ENCODE measurements at places on chromosomes 5 and 9.
A peak's percentile ranks its signal among the peaks of the same experiment; 100 is the strongest.

GRCh38 chr5:168408561-168409305, 77.5 kb upstream of the RARS1 start:
- H3K4me1 ChIP-seq: no peaks in the 10 kb centered on the region
- H3K36me3 ChIP-seq: no peaks in the 10 kb centered on the region
- H3K27ac ChIP-seq: no peak overlapping the region
- no peak for DNase-seq
- H3K4me3 ChIP-seq: no peak overlapping the region
- H3K27me3 ChIP-seq: no peaks in the 10 kb centered on the region

DNA sequence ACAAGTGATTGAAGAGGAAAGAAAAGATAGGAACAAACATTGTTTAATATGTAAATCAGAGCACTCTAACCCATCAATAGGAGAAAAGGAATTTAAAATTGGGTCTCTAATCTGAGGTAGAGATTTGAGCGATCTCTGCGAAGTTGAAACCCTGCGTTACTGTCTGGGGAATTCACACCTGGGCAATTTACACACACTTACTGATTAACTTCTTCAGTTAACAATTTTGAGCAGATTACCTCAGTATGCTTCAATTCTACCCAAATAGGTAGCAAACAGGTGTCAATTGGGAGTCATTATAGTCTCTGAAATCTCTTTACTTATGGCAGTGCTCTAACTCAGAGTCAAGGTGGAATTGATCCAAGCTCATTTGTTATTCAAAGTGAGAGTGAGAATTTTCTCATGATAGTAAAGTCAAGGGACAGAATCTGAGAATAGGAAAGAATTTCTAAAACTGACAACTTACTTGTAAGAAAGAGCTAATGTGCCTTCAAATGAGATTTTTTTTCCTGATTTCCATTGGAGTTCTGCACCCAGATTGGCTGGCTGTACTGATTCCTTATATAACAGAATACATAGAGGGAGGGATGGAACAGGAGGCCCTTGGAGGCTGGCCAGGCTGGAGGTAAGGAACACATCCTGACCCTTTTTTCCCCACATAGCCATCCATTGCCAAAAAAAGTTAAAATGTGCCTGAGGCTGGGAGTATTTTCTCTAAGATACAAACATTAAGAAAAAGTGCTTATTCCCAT, 27.1 kb upstream of the IFNA14 start:
- H3K27me3 ChIP-seq: no peaks in the 10 kb centered on the region
- H3K27ac ChIP-seq: no peak overlapping the region
- H3K36me3 ChIP-seq: no peaks in the 10 kb centered on the region
- no peak for DNase-seq
- H3K4me1 ChIP-seq: no peaks in the 10 kb centered on the region

DNA sequence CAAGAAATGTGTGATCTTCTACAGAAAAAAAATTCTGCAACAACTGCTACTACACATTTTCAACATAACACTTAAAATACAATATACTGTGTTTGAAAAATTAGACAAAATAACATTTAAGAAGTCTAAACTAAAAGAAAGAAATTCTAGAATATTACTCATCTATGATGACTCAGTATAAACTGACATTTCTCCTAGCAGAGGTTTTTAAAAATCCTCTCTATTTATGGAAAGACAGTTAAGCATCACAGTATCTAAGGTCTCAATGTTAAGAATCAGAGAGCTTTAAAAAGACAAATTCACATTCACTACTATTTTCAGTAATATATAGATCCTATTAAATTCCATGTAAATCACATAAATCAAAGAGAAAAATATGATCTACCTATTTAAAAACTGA, 61.3 kb downstream of the NR2F1-AS1 start:
- no peaks in the 10 kb centered on the region for H3K36me3 ChIP-seq
- H3K4me1 ChIP-seq: no peaks in the 10 kb centered on the region
- H3K27ac ChIP-seq: no peak overlapping the region
- DNase-seq: no peak

DNA sequence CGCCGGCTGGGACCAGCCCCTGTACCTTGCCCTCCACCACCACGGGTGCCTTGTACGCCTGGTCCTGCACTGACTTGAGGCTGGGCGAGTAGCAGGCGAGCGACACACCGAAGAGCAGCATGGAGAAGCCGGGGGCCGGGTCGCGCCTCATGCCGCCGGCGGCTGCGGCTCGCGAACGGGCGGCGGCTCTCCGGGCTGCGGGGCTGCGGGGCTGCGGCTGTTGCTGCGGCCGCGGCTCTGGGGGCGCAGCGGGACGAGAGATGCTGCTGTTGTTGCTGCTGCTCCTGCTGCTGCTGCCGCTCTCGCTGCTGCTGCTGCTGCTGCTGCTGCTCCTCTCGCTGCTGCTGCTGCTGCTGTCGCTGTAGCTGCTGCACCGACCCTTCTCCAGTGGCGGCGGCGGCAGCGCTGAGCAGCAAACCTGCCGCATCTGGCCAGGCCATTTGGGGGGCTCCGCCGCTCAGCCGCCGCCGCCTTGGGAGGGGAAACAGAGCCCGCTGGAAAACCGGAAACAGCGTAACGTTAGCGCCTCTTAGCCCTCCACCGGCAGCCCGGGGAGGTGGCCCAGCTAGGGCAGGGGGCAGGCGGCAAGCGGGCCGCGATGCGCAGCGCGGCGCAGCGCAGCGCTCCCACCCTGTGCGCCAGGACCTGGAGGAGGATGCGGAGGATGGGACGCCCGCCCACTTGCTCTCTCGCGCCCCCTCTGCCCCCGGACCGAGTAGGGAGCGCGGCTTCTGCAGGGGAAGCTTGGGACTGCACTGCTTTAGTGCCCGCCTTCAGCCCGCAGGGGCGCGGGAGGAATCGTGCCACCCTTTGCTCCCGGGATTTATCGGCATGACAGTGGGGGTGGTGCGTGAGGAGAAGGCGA, at the start of gene NRG2:
TSS of gene NRG2 (minus strand) at position 657 of the 865 bp plus-strand sequence.
- H3K27ac ChIP-seq: peak within 1 kb of the TSS; percentile 75
- H3K27me3 ChIP-seq: no peaks in the 10 kb centered on the region
- peak within 1 kb of the TSS; percentile 48 for H3K4me3 ChIP-seq
- peak; percentile 69 for DNase-seq

GRCh38 chr5:149632311-149633251, 51.3 kb downstream of the ARHGEF37 start:
- H3K4me3 ChIP-seq: no peak overlapping the region
- no peaks in the 10 kb centered on the region for H3K36me3 ChIP-seq
- H3K4me1 ChIP-seq: no peaks in the 10 kb centered on the region
- no peak for DNase-seq
- no peak overlapping the region for H3K27ac ChIP-seq

DNA sequence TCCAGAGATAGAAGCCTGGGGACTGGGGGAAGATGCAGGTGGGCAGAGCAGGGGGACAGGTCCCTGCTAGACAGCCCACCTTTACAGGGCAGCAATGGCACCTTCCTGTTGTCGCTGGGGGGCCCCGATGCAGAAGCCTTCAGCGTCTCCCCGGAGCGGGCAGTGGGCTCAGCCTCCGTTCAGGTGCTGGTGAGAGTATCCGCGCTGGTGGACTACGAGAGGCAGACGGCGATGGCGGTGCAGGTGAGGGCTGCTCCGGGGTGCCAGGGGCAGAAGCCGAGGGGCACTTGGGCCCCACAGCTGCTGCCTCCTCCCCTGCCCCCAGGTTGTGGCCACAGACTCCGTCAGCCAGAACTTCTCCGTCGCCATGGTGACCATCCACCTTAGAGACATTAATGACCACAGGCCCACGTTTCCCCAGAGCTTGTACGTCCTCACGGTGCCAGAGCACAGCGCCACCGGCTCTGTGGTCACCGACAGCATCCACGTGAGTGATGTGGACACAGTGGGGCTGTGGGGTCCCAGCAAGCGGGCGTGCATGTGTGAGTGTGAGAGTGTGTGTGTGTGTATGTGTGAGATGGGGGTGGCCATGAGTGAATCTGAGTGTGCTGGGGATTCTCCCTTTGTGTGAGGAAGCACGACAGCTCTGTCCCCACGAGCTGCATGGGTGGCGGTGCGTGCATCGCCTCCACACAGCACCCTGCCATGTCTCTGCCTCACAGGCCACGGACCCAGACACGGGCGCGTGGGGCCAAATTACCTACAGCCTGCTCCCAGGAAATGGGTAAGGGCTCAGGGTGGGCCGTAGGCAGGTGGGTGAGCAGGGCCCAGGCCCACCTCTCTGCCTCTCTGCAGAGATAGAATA, 28.4 kb downstream of the CDHR2 start:
- H3K27ac ChIP-seq: no peak overlapping the region
- no peaks in the 10 kb centered on the region for H3K36me3 ChIP-seq
- H3K4me3 ChIP-seq: no peak overlapping the region
- H3K27me3 ChIP-seq: no peaks in the 10 kb centered on the region

DNA sequence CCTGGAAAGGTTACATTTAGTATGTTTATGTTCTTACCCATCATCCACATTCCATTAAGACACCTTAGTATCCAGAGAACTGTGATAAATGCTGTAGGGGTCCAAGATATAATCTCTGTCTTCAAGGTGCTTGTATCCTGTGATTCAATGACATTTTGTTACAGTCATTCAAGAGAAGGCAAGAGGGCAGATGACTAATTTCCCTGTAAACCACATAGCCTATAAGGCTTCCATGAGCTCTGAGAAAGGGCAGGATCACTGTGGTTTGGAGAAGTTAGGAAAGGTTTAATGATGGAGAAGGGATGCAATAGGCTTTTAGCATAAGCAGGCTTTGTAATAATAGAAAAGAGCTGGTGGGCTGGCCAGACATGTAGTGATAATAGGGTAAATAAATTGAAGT, 40.0 kb downstream of the PAPPA start:
- H3K36me3 ChIP-seq: no peaks in the 10 kb centered on the region
- H3K4me1 ChIP-seq: no peaks in the 10 kb centered on the region
- DNase-seq: no peak
- no peak overlapping the region for H3K27ac ChIP-seq

- no peak for DNase-seq
- no peaks in the 10 kb centered on the region for H3K4me1 ChIP-seq
- no peaks in the 10 kb centered on the region for H3K36me3 ChIP-seq
- H3K27ac ChIP-seq: no peak overlapping the region
- H3K27me3 ChIP-seq: no peaks in the 10 kb centered on the region
These were observed 769.3 kb downstream of the TLR4 start for GRCh38 chr9:118473521-118473920.

- no peaks in the 10 kb centered on the region for H3K27me3 ChIP-seq
- no peak overlapping the region for H3K27ac ChIP-seq
- H3K36me3 ChIP-seq: no peaks in the 10 kb centered on the region
- no peak overlapping the region for H3K4me3 ChIP-seq
- H3K4me1 ChIP-seq: peaks cover 4% of the 10 kb centered on the region
These were observed 257.9 kb downstream of the SGCD start for GRCh38 chr5:156584871-156585270.

GRCh38 chr9:33025572-33026342, 684 bp downstream of the DNAJA1 start:
- DNase-seq: peak; percentile 62
- no peaks in the 10 kb centered on the region for H3K27me3 ChIP-seq

DNA sequence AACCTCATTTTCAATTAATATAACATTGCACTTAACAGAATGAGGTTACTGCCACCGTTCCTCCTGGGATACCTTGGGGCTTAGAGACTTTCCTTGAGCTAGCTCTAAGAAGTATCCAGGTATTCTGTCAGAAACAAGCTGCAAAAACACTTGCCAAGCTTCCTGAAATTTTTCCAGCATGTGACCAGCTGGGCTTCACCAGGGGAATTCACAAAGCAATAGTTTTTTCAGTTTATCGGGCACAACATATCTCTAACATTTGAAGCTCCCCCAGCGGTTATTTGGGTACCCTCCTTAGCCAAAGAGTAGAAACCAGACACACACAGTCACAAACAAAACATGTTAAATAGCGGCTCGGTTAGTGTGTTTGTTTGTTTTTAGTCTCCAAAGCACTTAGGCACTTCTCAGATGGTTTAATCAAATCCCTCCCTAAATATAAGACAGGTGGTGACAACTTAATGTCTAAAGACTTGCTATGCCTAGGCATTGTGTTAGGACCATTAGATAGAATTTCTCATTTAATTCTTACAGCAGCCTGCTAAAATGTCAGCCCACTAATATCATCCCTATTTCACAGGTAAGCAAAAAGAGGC, 278.2 kb downstream of the GLIS3 start:
- no peak overlapping the region for H3K27ac ChIP-seq
- no peak for DNase-seq
- no peak overlapping the region for H3K4me3 ChIP-seq
- no peaks in the 10 kb centered on the region for H3K36me3 ChIP-seq

- no peaks in the 10 kb centered on the region for H3K36me3 ChIP-seq
- no peaks in the 10 kb centered on the region for H3K4me1 ChIP-seq
- no peak overlapping the region for H3K27ac ChIP-seq
- DNase-seq: peak; percentile 65
- no peak overlapping the region for H3K4me3 ChIP-seq
These were observed 23.9 kb upstream of the MAPK9 start for GRCh38 chr5:180315762-180316212.

DNA sequence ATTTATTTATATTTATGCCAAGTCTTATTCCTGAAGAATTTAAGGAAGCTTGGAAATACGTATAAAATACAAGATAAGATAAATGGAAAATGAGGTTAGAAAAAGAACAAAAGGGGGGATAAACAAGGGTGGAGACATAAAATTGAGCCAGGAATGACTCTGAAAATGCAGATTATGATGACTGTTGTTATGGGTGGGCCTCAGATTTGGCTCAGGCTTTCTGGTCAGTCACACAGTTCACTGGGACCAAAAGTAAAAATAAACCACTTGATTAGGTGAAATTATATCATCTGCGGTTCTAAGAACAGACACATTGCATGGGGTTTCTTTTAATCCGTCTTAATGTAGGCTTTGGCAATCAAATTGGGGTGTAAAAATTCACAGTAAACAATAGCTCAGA, 51.0 kb downstream of the OR1J1 start:
- no peaks in the 10 kb centered on the region for H3K4me1 ChIP-seq
- H3K36me3 ChIP-seq: no peaks in the 10 kb centered on the region
- H3K27ac ChIP-seq: no peak overlapping the region
- DNase-seq: no peak

DNA sequence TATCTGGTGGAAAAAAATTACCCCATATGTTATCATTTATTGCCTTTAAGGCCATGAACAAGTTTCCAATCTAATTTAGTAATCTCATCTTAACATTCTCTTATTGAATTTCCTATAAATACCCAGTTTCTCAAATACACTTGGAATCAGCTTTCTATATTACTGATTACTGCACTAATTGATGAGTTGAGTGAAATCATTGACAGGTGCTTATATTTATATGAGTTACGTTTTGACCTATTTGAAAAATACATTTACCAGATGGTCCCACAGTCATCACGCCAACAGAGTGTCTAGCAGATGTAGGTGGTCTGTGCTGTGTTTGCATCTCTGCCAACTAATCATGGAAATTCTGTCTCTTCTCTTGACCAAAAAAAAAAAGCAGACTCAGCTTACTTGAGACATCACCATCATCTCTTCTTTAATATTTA, 307.3 kb upstream of the NREP start:
- DNase-seq: no peak
- no peaks in the 10 kb centered on the region for H3K4me1 ChIP-seq
- no peaks in the 10 kb centered on the region for H3K27me3 ChIP-seq
- H3K27ac ChIP-seq: no peak overlapping the region
- no peak overlapping the region for H3K4me3 ChIP-seq

- H3K27me3 ChIP-seq: no peaks in the 10 kb centered on the region
- no peaks in the 10 kb centered on the region for H3K36me3 ChIP-seq
- H3K27ac ChIP-seq: no peak overlapping the region
- H3K4me1 ChIP-seq: no peaks in the 10 kb centered on the region
- H3K4me3 ChIP-seq: no peak overlapping the region
These were observed 20.6 kb downstream of the SPTLC1 start for GRCh38 chr9:92094655-92095054.

Data from ovary (tissue), 10 donors.